Activated T-helper 17 cell treated with anti-CD3 and anti-CD28 coated beads, Interleukin-2, amount 50 U/mL, for 72 hours (primary cell): ENCODE measurements at places on chromosomes 3 and 15. TPM values are rescaled to one million over a fixed set of nuclear protein-coding genes. Genes with fewer than 3 reads are reported as not detected.

- ATAC-seq: peak; percentile 59
Measured at GRCh38 chr15:41798607-41799487, 24.6 kb downstream of the MAPKBP1 start.

DNA sequence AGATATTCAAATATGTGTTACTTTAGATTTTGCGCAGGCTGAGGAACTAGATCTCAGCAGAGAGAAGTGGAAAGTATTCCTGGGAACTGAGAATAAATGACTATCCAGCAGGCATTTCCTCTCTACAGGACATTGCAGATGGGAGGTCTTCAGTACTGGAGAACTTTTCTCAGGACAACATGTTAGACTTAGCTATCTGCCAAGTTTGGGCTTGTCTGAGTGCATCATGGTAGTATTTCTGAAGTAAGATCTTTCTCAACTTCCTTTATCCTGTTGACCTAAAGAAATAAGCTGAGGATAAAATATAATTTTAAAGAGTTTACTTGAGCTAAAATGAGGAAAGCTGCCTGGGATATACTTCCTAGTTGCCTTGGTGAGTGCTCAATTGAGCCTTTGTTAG lies 167.9 kb upstream of the BCHE start:
- ATAC-seq: no peak

- no peak for ATAC-seq
Measured at GRCh38 chr15:58228718-58229117, 90.5 kb downstream of the AQP9 start.

- ATAC-seq: no peak
Measured at GRCh38 chr3:126121074-126121473, 37.1 kb upstream of the SLC41A3 start.

Gene UBR1
- total RNA-seq: 33.3 TPM
